Posterior vena cava (tissue), 2 donors: ENCODE measurements at places on chromosomes 12 and 14. TPM values are rescaled to one million over a fixed set of nuclear protein-coding genes. Genes with fewer than 3 reads are reported as not detected.

GRCh38 chr12:27971606-27972005, 927 bp downstream of the PTHLH start:
- no peak for DNase-seq

GRCh38 chr12:47080725-47081502, 1.2 kb upstream of the AMIGO2 start:
- peak; percentile 92 for DNase-seq

AMDHD1 gene
- total RNA-seq: 0.46 TPM

PDZRN4 gene
- total RNA-seq: 32.9 TPM

RPL36AL gene
- 144 TPM for total RNA-seq
